Progenitor cell of endocrine pancreas (in vitro differentiated cells): ENCODE measurements at places on chromosomes 6 and 20. TPM values are rescaled to one million over a fixed set of nuclear protein-coding genes. Genes with fewer than 3 reads are reported as not detected.
A peak's percentile ranks its signal among the peaks of the same experiment; 100 is the strongest.

The ZSWIM3 gene
- 7.6 and 7.9 TPM in 2 replicates for total RNA-seq

DNA sequence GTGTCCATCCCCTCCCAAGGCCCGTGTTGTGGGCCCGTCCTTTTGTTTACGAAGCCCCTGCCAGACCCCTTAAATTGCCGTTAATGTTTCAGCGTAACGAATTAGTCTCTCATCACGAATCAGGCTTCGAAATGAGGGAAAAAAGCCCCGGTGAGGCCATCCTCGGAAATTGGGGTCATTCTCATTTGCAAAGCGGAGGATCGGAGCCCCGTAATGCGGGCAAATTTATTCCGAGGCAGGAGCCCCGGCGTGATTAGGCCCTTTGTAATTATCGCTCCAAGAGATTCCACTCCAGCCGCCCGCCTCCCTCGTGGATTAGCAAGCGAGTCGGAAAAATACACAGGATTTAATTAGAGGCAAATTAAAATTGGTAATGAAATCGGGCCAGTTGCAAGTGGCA is 44.9 kb upstream of the MDFI start:
- peaks cover 5% of the 10 kb centered on the region for H3K4me1 ChIP-seq
- peaks cover 32% of the 10 kb centered on the region for H3K36me3 ChIP-seq

DNA sequence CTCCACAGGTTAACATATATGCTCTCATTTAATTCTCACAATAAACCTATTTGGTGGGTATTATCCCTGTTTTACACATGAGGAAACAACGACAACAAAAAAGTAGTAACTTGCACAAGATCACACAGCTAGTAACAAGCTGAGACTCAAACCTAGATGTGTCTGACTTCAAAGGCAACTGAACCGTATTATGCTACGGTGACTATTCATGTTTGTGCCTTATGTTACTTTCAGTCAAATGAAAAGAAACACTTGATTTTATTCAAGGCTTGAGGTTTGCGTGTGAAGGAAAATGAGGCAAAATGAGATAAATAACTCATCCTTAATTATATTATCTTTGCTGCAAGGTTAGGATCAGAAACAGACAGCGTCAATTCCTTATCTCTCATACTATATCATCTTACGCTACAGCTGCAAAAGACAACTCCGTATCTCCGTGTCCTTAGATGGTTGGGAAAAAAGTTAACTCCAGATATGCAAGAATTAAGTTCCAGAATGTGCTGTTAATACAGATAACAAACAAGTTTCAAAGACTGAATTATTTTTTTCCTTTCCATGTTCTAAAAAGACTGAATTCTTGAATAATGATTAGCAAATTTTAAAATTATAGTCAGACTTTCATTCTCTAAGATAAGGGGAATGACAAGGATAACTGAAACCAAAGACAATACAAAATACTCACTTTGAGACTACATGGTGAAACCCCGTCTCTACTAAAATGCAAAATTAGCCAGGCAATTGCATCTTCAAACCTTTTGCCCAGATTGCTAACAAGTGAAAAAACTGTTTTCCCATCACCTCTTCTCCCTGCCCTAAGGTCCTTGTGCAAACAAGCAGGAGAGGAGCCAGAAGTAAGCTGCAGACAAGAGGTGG is 27.8 kb downstream of the STAU1 start:
- H3K27ac ChIP-seq, result no peak overlapping the region
- H3K36me3 ChIP-seq, result peaks cover 6% of the 10 kb centered on the region
- no peak for DNase-seq

GRCh38 chr6:52517502-52518278 is 59.2 kb downstream of the TRAM2 start:
- no peak for DNase-seq
- H3K4me1 ChIP-seq, result peaks cover 15% of the 10 kb centered on the region
- peak overlapping the region; percentile 77 for H3K27ac ChIP-seq

DNA sequence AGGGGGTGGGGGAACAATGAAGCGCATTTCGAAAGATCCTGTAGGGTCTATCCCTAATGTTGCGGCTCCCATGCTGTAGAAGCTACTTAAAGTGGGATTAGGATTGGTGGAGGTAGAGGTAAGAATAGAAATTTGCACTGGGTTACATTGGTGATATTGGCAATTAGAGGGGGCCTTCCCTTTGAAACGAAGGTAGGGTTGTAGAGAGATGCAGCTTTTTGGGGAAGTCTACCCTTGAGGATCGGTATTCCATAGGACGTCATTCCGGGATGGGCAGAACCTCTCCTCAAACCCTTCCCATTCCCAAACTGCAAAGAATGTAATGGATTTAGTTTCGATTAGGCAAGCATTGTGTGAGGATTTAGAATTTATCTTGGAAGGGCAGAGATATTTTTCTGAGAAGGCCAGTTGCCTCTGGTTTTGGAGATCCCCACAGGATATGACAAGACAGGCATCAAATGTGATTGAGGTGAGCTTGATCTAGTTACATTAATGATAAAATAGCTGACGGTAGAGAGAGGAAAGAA is 5.4 kb upstream of the ZNFX1 start:
- no peak for DNase-seq
- peaks cover 98% of the 10 kb centered on the region for H3K36me3 ChIP-seq
- H3K4me3 ChIP-seq, result peak overlapping the region; percentile 86
- no peaks in the 10 kb centered on the region for H3K27me3 ChIP-seq

- DNase-seq, result no peak
- no peaks in the 10 kb centered on the region for H3K27me3 ChIP-seq
- no peak overlapping the region for H3K27ac ChIP-seq
- H3K4me3 ChIP-seq, result no peak overlapping the region
Measured at GRCh38 chr20:30168025-30168799, 1089.3 kb upstream of the DEFB115 start.

The TOX2 gene
- total RNA-seq, result 2.5 and 2.8 TPM in 2 replicates

The CCDC170 gene
- 0.22 TPM in 1 of 2 replicates, not detected in the other for total RNA-seq

- H3K27ac ChIP-seq, result no peak overlapping the region
- no peak for DNase-seq
Measured at GRCh38 chr6:140855520-140855919, 1277.2 kb upstream of the GJE1 start.

DNA sequence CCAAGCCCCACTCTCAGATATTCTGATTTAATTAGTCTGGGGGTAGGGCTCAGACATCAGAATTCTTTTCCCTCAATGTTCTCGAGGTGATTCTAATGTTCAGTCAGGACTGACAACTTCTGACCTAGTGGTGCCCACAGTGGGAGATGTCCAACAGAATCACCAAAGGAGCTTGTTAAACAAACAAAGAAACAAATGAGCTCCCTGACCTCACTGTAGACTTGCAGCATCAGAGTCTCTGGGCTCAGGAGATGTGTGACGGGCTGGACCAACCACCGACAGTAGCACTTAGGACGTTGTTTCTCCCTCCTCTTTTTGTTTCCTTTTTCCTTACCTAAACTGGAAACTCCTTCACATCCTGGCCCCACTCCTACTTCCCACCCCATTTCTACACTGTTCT is 49.3 kb downstream of the CLIC5 start:
- H3K27me3 ChIP-seq, result no peaks in the 10 kb centered on the region
- peak overlapping the region; percentile 18 for H3K27ac ChIP-seq
- peaks cover 8% of the 10 kb centered on the region for H3K4me1 ChIP-seq
- H3K36me3 ChIP-seq, result peaks cover 1% of the 10 kb centered on the region
- H3K4me3 ChIP-seq, result no peak overlapping the region

The CALHM4 gene
- not detected in 2 replicates for total RNA-seq

- H3K4me3 ChIP-seq, result peak overlapping the region; percentile 75
- H3K4me1 ChIP-seq, result peaks cover 21% of the 10 kb centered on the region
- H3K27ac ChIP-seq, result peak overlapping the region; percentile 94
- H3K36me3 ChIP-seq, result peaks cover 17% of the 10 kb centered on the region
Measured at GRCh38 chr20:33732166-33732970, 572 bp downstream of the ZNF341 start.

GRCh38 chr6:33280539-33280938 is 3.6 kb downstream of the B3GALT4 start:
- H3K27me3 ChIP-seq, result no peaks in the 10 kb centered on the region
- no peak for DNase-seq
- H3K27ac ChIP-seq, result no peak overlapping the region
- H3K4me1 ChIP-seq, result peaks cover 9% of the 10 kb centered on the region
- H3K36me3 ChIP-seq, result peaks cover 10% of the 10 kb centered on the region

The PRICKLE4 gene
- total RNA-seq, result 4.3 and 4.9 TPM in 2 replicates

DNA sequence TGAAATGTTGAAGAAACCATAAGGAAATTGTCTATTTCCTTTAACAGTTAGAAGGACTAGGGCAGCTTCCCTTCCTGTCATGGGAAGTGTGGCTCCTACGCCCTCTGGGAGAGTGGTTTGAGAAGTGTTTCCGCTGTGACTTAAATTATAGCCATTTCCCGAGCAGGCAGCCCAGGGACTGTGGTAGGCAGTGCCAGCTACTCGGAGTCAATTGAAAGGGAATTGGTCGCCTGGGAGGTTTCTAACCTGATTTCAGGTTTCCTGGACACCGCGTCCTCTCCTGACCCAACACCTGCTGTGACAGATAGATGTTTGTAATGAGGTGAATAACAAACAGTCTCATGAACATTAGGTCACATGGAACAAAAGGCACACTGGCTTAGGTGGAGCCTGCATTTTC is 256.1 kb upstream of the PLCB4 start:
- no peak overlapping the region for H3K4me3 ChIP-seq
- H3K27me3 ChIP-seq, result no peaks in the 10 kb centered on the region
- H3K4me1 ChIP-seq, result peaks cover 3% of the 10 kb centered on the region

The RPS10 gene
- total RNA-seq, result 1,118 and 1,174 TPM in 2 replicates

- H3K4me3 ChIP-seq, result no peak overlapping the region
- no peaks in the 10 kb centered on the region for H3K27me3 ChIP-seq
- DNase-seq, result peak; percentile 33
- no peak overlapping the region for H3K27ac ChIP-seq
- H3K36me3 ChIP-seq, result peaks cover 11% of the 10 kb centered on the region
- no peaks in the 10 kb centered on the region for H3K4me1 ChIP-seq
Measured at GRCh38 chr6:143337201-143337949, 113.1 kb downstream of the ADAT2 start.

- no peaks in the 10 kb centered on the region for H3K27me3 ChIP-seq
- H3K4me3 ChIP-seq, result no peak overlapping the region
- no peak overlapping the region for H3K27ac ChIP-seq
- DNase-seq, result no peak
Measured at GRCh38 chr6:57248311-57248895, 26.3 kb upstream of the RAB23 start.

DNA sequence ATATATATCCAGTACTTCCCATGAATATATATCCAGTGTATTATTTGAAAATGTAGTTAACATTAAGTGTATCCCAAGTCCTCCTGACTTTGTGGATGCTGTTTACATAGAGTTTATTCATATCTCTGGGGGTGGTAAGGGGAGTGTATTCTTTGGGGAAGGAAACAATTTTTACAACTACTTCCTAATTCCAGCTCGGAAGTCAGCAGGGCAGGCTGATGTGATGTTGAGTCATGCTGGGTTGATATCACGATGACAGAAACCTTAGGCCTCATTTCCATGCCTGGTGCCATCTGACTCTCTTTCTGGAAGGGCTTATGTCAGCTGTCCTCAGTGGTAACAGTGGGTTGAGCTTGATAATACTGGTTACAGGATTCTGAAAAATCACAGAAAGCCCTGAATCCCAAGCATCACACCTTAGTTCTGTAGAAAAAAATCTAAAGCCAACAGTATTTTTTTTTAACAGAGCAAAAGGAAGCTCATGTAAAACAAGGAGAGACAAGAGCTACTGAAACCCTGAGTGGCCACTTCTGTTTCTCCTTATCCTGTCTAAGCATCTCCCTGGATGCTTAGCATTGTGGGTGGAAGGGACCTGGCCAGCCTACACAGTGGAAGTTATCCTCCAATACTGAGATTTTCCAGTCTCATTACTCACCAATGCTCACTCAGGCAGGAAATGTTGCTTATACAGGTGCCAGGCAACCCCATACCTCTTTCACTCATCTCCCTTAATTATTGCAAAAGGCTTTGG is 75.2 kb upstream of the IYD start:
- peaks cover 10% of the 10 kb centered on the region for H3K27me3 ChIP-seq
- DNase-seq, result no peak
- no peak overlapping the region for H3K4me3 ChIP-seq
- H3K36me3 ChIP-seq, result no peaks in the 10 kb centered on the region

The DAAM2 gene
- 6.3 and 6.6 TPM in 2 replicates for total RNA-seq
